Fibroblast of lung (primary cell): ENCODE measurements at places on chromosomes 2 and 18. TPM values are rescaled to one million over a fixed set of nuclear protein-coding genes. Genes with fewer than 3 reads are reported as not detected.
A peak's percentile ranks its signal among the peaks of the same experiment; 100 is the strongest.

Gene GPR148
- not detected in 2 replicates for total RNA-seq

Gene RAPGEF4
- total RNA-seq: 1.3 and 3.0 TPM in 2 replicates

DNA sequence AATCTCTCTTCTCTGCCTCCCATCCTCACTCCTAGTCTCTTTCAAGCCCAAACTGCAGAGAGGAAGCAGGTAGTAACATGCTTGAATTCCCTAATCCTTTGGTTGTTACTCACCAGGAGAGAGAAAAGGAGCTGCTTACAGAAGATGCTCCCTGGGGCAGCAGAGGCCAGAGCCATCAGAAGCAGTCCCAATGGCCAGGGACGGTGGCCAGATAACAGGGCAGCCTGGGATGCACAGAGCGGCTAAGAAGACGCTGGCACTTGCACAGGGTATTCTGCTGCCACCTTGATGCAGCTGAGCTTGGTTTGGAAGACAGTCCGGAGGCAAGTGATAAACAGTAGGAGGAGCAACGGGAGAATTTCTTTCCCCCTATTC, 250 bp downstream of the DSC1 start:
- H3K27ac ChIP-seq: no peak overlapping the region
- no peaks in the 10 kb centered on the region for H3K36me3 ChIP-seq
- DNase-seq: no peak
- no peak overlapping the region for H3K4me3 ChIP-seq
- H3K27me3 ChIP-seq: no peaks in the 10 kb centered on the region

Gene DUSP2
- 0.33 and 1.0 TPM in 2 replicates for total RNA-seq

Gene LYG2
- not detected in 2 replicates for total RNA-seq

DNA sequence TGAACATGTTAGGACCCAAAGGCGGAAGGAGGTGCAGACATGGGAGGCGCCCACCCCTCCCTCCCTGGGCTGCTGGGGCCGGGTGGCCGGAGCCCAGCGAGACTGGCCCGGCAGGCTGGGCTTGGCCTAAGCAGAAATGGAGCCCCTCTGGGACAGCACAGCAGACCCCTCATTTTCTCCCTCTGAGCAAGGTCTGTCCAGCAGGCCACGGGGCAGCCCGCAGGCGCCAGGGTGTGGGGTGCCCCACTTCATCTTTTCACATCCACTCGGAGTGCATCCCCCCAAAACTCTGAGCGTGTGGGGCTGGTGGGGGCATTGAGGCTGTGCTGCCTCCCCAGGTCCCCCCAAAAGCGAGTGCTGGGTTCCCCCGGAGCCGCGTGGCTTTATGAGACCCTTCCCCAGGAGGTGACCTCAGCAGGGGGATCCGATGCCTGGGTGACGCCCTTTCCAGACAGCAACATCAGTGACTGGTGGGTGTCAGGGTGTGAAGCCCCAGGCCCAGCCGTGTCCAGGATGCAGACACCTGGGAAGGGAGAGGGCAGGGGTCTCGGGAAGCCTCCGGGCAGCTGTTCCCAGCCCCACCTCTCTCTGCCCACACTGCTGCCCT, 36.7 kb upstream of the GPC1 start:
- H3K36me3 ChIP-seq: no peaks in the 10 kb centered on the region
- H3K27me3 ChIP-seq: no peaks in the 10 kb centered on the region
- no peaks in the 10 kb centered on the region for H3K4me1 ChIP-seq
- no peak overlapping the region for H3K27ac ChIP-seq
- H3K4me3 ChIP-seq: no peak overlapping the region
- DNase-seq: no peak

GRCh38 chr18:48563027-48563426, 24.2 kb downstream of the CTIF start:
- H3K27me3 ChIP-seq: no peaks in the 10 kb centered on the region
- H3K4me3 ChIP-seq: no peak overlapping the region
- peaks cover 10% of the 10 kb centered on the region for H3K4me1 ChIP-seq
- H3K27ac ChIP-seq: peak overlapping the region; percentile 59
- peak; percentile 72 for DNase-seq

Gene DLGAP1
- total RNA-seq: 0.17 and 0.51 TPM in 2 replicates

GRCh38 chr2:74748665-74749064, 85.3 kb upstream of the HK2 start:
- no peaks in the 10 kb centered on the region for H3K36me3 ChIP-seq
- H3K4me1 ChIP-seq: peaks cover 6% of the 10 kb centered on the region
- no peak overlapping the region for H3K4me3 ChIP-seq

DNA sequence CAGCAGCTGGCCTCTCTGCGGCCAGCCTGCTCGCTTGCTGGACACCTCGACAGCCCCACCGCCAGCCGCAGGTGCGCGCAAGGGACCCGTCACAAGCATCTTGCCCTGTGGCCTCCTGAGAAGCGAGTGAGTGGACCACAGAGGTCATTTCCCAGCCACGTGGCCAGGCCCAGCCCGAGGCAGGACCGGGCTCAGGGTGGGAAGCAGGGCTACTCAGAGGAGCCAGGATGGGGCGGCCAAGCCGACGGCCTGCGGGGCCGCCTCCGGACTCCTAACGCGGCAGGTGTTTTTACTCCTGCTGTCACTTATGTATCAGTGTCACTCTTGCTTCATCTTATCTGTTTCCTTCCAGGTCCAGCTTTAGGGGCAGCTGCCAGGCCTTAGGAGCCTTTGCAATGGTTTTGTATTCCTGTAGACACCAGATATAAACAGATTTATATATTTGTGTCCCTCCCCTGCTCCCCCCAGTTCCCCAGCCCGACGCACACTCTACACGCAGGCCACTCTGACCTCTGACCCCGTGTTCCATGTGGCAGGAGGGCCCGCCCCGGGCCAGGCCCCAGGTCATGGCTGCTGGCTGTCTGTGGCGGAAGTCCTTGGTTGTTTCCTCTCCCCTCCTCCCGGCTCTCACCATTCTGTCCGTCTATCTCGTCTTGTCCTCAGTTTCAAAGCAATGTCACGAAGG, 236.4 kb downstream of the ATAD2B start:
- no peaks in the 10 kb centered on the region for H3K4me1 ChIP-seq
- no peak overlapping the region for H3K4me3 ChIP-seq
- no peaks in the 10 kb centered on the region for H3K27me3 ChIP-seq
- DNase-seq: no peak
- H3K36me3 ChIP-seq: peaks cover 2% of the 10 kb centered on the region

Gene KCNE4
- 11.0 and 25.3 TPM in 2 replicates for total RNA-seq

Gene SLC4A3
- total RNA-seq: 1.3 and 1.5 TPM in 2 replicates
